CD4-positive, CD25-positive, alpha-beta regulatory T cell (primary cell): ENCODE measurements at places on chromosomes 2 and 18. TPM values are rescaled to one million over a fixed set of nuclear protein-coding genes. Genes with fewer than 3 reads are reported as not detected.

- no peak overlapping the region for H3K27ac ChIP-seq
- no peaks in the 10 kb centered on the region for H3K4me1 ChIP-seq
- H3K36me3 ChIP-seq = no peaks in the 10 kb centered on the region
- H3K4me3 ChIP-seq = no peak overlapping the region
Observed at GRCh38 chr2:25201265-25201664, 32.9 kb upstream of the POMC start.

The CFC1 gene
- total RNA-seq = not detected

- H3K27ac ChIP-seq = no peak overlapping the region
- no peaks in the 10 kb centered on the region for H3K4me1 ChIP-seq
- no peak overlapping the region for H3K4me3 ChIP-seq
- DNase-seq = no peak
- H3K27me3 ChIP-seq = no peaks in the 10 kb centered on the region
Observed at GRCh38 chr2:201579536-201579935, 63.8 kb downstream of the TMEM237 start.

DNA sequence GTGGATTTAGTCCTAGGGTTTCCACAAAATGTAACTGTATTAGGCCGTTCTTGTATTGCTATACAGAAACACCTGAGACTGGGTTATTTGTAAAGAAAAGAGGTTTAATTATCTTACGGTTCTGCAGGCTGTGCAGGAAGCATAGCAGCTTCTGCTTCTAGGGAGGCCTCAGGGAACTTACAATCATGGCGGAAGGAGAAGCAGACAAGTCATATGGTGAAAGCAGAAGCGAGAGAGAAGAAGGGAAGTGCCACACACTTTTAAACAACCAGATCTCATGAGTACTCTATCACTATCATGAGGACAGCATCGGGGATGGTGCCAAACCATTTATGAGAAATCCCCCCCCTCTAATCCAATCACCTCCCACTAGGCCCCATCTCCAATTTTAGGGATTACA lies 9.5 kb upstream of the CCDC68 start:
- no peak for DNase-seq
- H3K27me3 ChIP-seq = no peaks in the 10 kb centered on the region
- H3K36me3 ChIP-seq = no peaks in the 10 kb centered on the region
- no peak overlapping the region for H3K4me3 ChIP-seq
- H3K4me1 ChIP-seq = no peaks in the 10 kb centered on the region

GRCh38 chr2:161379740-161380139 lies 36.4 kb upstream of the TBR1 start:
- H3K4me3 ChIP-seq = no peak overlapping the region
- peaks cover 4% of the 10 kb centered on the region for H3K36me3 ChIP-seq
- H3K27me3 ChIP-seq = no peaks in the 10 kb centered on the region
- peaks cover 4% of the 10 kb centered on the region for H3K4me1 ChIP-seq
- no peak for DNase-seq

GRCh38 chr2:181073896-181074295 lies 93.5 kb downstream of the UBE2E3 start:
- H3K36me3 ChIP-seq = no peaks in the 10 kb centered on the region
- no peaks in the 10 kb centered on the region for H3K4me1 ChIP-seq
- no peak for DNase-seq
- H3K27ac ChIP-seq = no peak overlapping the region

The TRPM8 gene
- not detected for total RNA-seq
